ENCODE measurements at places on chromosomes 11 and 22.
A peak's percentile ranks its signal among the peaks of the same experiment; 100 is the strongest.

DNA sequence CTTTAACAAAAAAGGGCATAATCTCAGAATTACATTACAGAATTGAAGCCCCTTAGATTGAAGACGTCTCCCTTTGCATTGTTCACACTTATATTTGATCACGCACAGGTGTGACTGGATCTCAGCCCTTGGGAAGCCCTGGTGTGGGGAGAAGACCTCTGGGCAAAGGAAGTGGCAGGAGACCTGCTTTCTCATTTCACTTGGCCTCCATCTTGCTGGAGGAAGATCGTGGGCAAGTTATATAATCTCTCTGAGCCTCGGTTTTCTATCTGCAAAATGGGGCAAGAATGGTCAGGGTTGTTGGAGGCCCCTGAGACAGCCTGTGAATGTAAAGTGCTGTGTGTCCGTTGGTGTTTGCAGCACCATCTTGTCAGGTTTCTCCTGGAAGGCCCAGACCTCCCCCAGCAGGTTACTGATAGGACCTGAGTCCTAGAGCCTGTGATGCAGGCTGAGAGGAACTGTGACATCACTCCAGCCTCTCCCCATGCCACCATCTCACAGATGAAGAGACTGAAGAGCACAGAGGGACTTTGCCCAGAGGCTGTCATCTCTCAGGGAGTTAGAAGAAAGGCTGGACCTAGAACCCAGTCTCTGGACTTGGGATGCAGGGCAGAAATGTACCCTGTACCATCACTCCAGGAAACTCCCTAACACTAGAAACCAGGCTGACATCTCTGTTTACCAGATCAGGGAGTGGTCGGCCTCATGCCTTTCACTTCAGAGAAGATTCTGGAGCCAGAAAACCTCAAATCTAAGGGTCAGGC lies 1.1 kb upstream of the APOA1 start:
- no peak for DNase-seq

DNA sequence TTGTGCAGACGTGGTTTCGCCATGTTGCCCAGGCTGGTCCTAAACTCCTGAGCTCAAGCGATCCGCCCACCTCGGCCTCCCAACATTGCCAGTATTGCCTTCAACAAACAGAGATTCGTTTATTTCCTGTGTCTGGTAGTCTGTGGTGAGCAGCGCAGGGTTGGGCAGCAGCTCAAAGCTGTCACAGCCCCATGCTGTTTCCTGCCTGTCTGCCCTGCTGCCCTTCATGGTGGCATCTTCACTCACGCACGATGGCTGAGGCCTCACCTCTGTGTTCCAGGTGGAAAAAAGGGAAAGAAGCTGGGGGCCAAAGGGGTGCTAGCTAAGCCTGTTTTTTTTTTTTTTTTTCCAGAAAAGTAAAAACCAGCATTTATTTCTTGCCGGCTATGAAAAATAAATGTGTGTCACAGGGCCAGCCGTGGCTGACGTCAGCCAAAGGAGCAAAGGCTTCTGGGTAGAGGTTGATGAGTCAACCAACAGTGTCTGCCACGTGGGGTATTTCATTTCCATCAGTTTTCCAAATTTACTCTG lies 28.8 kb downstream of the TBC1D22A start:
- DNase-seq: no peak

DNA sequence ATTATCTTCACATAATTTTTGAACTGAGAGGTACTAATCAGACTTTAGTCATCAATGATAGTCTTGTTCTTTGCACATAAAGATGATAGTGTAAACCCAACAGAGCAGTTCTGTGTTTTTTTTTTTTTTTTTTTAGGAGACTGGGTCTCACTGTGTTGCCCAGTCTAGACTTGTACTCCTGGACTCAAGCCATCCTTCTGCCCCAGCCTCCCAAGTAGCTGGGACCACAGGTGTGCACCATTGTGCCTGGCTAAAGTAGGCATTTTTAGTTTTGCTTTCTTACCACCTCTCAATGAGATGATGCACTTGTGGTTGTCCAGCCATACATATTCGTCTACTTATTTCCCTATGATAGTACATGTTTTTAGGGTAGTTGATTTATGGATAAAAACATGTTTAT lies 50.6 kb downstream of the MTMR3 start:
- DNase-seq: no peak

GRCh38 chr22:29936186-29936585 lies 53.2 kb downstream of the MTMR3 start:
- no peak for DNase-seq

DNA sequence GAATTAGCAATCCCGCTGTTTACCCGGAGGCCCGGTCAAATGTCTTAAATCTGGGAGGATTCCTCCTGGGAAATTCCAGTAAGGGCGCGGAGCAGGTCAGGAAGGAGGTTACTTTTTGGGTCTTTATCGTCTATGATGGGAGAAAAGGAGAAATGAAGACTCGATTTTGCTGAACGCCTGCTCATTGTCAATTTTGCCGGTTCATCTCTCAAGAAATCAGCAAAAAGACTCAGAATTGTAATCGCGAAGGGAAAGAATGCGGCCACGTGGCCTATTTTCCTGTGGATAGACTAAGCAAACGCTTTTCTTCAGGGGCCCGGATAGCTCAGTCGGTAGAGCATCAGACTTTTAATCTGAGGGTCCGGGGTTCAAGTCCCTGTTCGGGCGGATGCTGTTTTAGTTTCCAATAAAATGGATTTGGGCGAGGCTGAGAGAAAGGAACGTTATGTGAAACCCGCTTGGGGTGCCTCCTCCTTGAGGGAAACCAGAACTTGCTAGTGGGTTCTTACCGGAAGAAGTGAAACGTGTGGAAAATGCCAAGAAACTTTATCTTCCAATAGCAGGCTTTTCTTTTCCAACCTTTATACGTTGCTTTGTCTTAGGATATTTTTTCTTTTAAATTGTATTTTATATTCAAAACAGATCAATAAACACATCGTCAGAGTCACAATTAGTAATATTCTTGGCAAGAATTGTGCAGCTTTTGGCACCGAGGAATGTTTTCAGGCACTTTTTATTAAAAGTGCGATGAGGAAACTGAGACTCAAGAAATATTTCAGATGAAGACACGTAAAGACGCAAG lies 45.0 kb downstream of the OR4D9 start:
- DNase-seq: no peak

DNA sequence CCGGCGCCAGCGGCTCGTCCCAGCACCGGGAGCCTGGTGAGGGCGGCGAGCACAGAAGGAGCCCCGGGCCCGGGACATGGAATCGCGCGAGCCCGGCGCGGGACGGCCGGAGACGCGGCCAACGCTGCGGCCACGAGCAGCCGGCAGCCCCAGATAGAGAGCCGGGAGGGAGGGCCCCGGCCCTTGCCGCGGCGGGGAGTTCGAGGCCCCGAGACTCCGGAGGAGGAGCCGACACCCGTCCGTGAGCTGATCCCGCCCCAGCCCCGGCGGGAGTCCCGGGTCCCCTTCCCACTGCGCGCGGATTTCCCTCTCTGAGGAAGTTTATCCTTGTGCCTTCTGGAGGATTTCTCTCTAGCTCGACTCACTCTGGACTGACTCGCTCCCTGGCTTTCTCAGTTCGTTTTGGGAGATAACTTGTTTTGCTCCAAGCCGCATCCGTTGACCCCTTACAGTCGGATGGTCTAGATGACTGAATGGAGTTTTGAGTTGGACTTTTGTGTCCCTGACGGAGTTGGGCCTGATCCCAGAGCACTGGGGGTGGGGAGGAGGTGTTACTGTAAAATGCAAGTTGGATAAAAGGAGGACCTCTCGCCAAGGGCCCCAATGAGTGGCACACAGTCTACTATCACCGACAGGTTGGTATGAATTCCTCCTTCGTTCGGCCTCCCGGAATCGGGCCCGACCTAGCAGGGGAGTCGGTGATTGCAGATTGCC lies 585 bp downstream of the ARHGEF12 start:
- DNase-seq: peak; percentile 49

GRCh38 chr11:60858731-60859464 lies 3.1 kb upstream of the PTGDR2 start:
- no peak for DNase-seq

DNA sequence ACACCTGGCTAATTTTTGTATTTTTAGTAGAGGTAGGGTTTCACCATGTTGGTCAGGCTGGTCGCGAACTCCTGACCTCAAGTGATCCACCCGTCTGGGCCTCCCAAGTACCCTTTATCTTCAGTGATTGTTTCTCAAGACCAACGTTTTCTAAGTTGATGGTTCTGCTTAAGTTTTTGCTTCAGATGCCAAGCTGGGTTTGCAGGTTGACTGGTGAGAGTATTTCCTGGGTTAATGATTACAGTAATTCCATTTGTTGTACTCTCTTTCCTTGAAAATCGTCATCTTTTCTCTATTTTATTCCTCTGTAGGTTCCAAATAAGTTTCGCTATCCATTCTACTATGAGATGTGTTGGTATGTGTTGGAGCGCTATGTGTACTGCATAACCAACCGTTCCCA lies 38.5 kb upstream of the GRK2 start:
- no peak for DNase-seq

- DNase-seq: peak; percentile 68
Observed at GRCh38 chr11:75867778-75868374, 52.9 kb downstream of the UVRAG start.

DNA sequence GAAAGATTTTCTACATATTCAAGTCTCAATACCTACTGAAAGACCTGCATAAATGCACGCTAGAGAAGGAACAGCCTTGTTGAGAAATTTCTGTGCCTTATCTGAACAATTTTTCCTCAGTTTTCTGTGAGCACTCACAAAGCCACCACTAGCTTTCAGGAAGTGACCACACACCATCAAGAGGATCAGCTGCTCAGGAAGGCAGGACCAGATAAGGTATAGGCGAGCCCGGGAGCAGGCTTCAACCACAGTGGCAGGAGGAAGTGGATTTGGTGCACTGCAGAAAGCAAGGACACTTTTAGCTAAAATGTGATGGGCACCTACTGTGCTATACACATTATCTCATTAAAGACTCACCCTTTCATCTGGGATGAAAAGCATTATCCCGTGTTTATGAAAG lies 220.8 kb downstream of the RAB38 start:
- DNase-seq: no peak

DNA sequence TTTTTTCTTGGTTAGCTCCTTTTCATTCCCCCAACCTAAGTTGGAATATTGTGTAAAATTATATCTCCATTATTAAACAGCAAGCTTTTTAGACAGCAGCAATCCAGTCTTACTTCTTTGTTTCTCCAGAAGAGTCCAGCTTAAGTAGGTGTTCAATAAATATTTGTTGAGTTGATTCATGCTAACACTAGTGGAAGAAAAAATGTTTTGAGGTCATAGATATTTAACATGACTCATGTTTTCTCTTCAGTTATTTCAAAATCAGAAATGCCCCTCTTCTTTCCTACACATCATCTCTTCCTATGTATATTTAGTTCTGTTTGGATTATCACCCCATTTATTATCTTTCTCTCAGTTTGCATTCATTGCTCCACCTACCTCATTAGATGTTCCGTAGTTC lies 20.3 kb downstream of the CCDC83 start:
- DNase-seq: no peak

- DNase-seq: no peak
Observed at GRCh38 chr11:43918662-43919061, 23.8 kb upstream of the C11orf96 start.

DNA sequence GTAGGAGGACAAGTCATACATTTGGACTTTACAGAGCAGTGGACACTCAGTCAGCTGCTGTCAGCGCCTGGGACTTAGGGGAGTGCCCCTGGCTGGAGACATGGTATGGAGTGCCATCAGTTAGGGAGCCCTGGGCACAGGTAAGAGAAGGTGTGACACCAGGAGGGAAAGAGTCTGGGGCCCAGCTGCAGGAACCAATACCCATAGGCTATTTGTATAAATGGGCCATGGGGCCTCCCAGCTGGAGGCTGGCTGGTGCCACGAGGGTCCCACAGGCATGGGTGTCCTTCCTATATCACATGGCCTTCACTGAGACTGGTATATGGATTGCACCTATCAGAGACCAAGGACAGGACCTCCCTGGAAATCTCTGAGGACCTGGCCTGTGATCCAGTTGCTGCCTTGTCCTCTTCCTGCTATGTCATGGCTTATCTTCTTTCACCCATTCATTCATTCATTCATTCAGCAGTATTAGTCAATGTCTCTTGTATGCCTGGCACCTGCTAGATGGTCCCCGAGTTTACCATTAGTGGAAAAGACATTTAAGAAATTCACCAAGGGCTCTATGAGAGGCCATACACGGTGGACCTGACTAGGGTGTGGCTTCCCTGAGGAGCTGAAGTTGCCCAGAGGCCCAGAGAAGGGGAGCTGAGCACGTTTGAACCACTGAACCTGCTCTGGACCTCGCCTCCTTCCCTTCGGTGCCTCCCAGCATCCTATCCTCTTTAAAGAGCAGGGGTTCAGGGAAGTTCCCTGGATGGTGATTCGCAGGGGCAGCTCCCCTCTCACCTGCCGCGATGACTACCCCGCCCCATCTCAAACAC lies 850 bp upstream of the MIF start:
- DNase-seq: no peak

- DNase-seq: no peak
Observed at GRCh38 chr11:69187540-69188065, 31.9 kb downstream of the SMIM38 start.

DNA sequence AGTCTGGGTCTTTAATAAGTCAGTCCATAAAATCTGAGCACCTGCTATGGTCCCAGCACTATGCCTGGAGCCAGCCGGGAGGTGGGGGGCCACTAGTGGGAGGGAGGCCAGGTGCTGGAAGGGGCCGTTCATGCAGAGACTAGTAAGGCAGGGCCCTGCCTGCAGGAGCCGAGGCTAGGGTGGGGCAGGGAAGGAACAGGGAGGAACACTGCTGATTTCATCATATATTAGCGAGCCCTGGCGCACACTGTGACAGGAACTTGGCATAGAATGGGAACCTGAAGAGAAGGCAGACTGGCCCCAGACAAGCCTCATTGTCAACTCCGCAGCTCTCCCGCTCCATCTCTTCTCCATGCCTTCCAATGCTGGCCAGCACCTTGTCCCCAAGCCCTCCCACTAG lies 7.1 kb downstream of the VSIG10L2 start:
- peak; percentile 63 for DNase-seq

DNA sequence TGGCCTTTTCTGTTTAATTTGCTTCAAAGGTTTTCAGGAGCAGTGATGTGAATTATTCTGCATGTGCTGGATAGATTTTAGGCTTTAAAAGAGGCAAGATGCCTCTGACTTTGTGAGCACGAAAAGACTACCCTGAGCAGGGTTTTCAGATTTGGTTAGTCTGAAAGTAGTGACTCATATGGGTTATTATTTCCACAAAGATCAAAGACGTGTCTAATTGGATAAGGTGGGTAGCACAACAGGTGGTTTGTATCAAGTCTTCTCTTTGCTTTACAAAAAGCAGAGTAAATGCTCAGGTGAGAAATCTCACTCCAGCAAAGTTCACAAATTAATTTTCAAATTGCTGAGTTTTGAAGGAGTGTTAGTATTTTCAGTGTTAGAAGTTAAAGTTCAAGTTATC lies 37.6 kb upstream of the DBX1 start:
- DNase-seq: no peak

- no peak for DNase-seq
Observed at GRCh38 chr11:100635194-100635593, 51.9 kb upstream of the ARHGAP42 start.

- peak; percentile 10 for DNase-seq
Observed at GRCh38 chr11:111635706-111636045, 33.4 kb downstream of the SIK2 start.

GRCh38 chr11:17542249-17542648 lies 2.0 kb downstream of the USH1C start:
- no peak for DNase-seq
